ENCODE measurements at places on chromosomes 7 and 10.

- no peak for DNase-seq
These were observed 169.2 kb downstream of the SEMA3A start for GRCh38 chr7:84025332-84025927.

DNA sequence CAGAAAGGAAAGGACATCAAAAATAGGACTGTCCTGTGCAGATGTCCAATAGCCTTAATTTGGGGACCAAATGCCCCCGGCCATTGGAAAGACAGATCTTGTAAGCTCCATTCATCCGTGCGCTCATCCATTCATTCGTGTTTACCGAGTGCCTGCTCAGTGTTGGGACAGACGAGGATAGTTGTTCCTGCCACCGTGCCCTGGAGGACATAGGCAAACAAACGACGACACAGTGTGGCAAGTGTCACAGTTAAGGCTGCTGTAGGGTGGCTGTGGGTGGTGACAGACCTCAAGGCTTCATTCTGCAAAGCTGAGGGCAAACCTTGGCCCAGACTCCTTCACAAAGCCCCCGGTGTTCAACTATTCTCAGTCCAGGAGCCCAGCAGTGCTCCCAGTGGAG lies 27.6 kb downstream of the MKI67 start:
- no peak for DNase-seq

DNA sequence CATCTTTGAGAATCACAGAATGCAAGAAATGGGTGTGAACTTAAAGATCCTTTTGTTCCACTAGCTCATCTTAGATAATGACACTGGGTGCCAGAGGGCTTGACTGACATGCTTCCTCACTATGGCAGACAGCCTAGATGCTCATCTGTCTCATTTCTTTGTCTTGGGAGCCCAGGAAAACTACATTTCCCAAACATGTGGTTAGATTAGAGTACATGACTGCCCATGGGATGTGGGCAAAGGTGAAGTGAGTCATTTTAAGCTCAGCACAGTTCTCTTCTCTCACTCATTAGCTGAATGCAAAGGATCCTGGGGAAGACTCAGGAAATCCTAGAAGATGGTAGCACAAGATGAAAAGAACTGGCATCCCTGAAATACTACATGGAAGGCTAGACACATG lies 32.5 kb upstream of the TBX20 start:
- no peak for DNase-seq

- DNase-seq = no peak
These were observed 573 bp upstream of the IDI1 start for GRCh38 chr10:1049425-1049958.

DNA sequence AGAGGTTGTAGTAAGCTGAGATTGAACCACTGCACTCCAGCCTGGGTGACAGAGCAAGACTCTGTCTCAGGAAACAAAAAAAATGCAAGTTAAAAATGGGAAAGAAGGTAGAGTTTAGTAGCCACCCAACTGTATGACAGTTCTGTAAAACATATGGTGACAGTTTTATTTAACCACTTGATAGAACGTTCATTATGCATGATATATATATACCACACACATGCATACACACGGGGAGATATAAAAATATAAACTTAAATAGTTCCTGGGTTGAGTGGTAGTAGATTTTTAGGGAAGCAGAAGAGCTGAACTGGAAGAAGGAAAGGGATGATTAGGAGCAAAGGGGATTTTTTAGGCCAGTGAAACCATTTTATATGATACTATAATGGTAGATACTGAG lies 120.0 kb downstream of the KMT2C start:
- no peak for DNase-seq

DNA sequence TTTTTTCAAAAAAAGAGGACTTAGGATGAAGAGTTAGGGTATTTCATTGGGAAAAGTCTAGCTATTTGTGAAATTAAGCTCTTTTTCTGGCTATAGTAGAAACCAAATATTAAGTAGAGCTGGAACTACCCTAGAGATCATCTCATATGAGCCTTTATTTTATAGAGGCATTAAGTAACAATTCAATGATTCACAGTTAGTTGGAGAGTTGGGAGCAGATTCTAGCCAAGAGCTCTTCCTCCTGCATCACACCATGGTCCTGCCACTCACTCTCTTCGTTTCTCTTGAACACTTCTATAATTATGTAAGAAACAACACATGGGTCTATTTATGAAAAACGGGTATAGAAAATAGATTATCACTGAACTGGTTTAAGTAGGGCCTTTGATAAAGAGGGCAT lies 76.1 kb upstream of the ANK3 start:
- no peak for DNase-seq

DNA sequence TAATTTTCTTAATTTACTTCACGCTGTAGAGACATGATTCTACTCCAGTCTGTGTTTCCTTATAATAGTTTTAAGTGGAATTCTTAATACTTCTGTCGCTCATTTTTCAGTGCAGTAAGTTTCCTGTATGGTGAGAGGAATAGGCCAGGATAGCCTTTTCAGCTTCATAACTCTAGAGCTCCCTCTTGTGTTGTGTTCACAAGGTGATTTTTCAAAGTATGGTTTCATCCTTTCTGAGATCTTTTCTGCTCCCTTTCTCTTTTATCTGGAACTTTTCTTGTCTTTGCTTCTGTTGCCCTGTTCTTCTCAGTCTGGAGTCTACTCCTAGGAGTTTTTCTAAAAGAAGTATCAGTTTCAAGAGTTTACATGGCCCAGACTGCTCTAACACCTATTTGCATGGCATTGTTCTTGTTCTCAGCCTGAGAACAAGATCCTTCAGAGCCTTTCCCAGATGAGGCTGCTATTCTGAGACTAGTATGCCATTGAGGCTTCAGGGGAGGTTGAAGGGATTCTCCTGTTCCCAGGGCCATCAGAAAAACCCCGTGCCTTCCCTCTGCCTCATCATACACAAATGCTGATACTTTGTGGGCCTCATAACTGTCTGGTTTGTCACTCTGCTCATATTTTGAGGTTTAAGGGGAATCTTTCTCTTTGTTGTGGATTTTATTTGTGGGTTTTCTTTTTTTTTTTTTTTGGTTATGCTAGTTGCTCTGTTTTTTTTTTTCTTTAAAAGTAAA lies 21.8 kb downstream of the NET1 start:
- DNase-seq = no peak

DNA sequence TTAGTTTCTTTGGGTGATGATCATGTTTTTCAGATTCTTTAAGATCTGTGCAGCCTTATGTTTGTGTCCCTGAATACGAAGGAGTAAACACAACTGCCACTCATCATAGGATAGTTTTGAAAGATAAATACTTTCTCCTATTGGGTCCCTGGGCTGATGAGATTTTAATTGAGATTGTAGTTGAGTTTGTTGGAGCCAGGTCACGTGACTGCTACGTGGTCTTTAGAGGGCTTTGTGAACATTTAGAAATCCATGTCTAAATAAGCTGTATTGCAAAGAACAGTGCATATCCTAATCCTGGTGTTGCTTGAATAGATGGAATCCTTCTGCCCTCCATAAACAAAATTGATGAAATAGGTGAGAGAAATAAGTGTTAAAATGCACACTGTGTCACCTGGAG lies 17.4 kb upstream of the ZNF716 start:
- no peak for DNase-seq

- no peak for DNase-seq
These were observed 90.5 kb downstream of the TWIST1 start for GRCh38 chr7:19026888-19027287.

- DNase-seq = no peak
These were observed 46.2 kb upstream of the OSBPL3 start for GRCh38 chr7:25026156-25026555.

DNA sequence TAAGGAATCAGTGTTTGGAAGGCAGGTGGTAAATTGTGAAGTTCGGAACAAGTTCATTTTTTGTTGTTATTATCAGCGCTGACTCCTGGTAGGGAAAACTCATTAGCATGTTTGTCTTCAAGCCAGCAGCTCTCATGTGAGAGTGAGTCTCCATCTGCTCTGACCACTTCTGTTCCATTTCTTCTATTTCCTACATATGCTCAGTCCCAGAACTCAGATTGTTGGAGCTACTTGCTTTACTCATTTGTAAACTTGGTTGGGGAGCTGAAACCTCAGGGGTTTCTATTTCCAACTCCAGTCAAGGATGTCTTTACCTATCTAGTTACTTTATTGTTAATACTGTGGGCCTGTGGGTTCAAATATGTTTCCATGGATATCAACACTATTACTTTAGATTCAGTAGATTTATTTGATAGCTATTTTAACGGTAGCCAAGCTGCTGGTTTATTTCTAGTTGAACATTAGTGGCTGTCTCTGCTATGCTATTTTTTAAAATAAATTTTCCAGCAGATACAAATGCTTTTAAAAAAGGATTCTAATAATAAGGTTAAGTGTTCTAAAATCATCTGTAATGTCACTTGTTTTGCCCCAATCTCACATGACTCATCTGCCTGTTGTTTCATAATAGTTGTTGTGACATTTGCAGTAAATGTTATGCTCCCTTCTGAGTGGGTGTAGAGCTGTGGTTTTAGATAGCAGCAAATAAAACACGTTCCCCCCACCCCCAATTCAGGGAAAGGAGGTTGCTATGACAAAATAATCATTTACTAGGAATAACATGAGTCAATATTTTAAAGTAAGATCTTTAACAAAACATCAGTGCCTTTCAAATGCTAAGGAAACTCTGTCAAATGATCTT lies 143.3 kb downstream of the HDAC9 start:
- no peak for DNase-seq

- DNase-seq = no peak
These were observed 51.3 kb upstream of the ITPRID1 start for GRCh38 chr7:31462636-31463035.

GRCh38 chr7:42677751-42678699 lies 233.8 kb downstream of the C7orf25 start:
- DNase-seq = no peak

Measured in gastrocnemius medialis (tissue), 4 donors.